ENCODE measurements at places on chromosomes 13 and 19. TPM values are rescaled to one million over a fixed set of nuclear protein-coding genes. Genes with fewer than 3 reads are reported as not detected.

The KIR2DL4 gene
- total RNA-seq, result not detected

The MCEMP1 gene
- total RNA-seq, result not detected

The ZNF211 gene
- 6.2 TPM for total RNA-seq

The DZIP1 gene
- total RNA-seq, result 11.3 TPM

The ANGPTL8 gene
- not detected for total RNA-seq

The TRMT1 gene
- 32.2 TPM for total RNA-seq

The LILRA5 gene
- not detected for total RNA-seq

The MEF2B gene
- 1.0 TPM for total RNA-seq

The SPACA4 gene
- not detected for total RNA-seq

The NTN5 gene
- 0.16 TPM for total RNA-seq

The ZNF626 gene
- total RNA-seq, result not detected

The RSPH6A gene
- total RNA-seq, result not detected

The NLRP4 gene
- total RNA-seq, result not detected

The PALM gene
- 15.5 TPM for total RNA-seq

The ZNF682 gene
- total RNA-seq, result not detected

The DPY19L3 gene
- 12.5 TPM for total RNA-seq

The ZNF433 gene
- not detected for total RNA-seq

The TJP3 gene
- 0.37 TPM for total RNA-seq

The TUBA3C gene
- 0.11 TPM for total RNA-seq

The CYP2A6 gene
- not detected for total RNA-seq

The KLK5 gene
- total RNA-seq, result 0.09 TPM

The TEX29 gene
- total RNA-seq, result not detected

The AMER2 gene
- total RNA-seq, result not detected

The TMEM145 gene
- total RNA-seq, result 3.0 TPM

The CEACAM8 gene
- not detected for total RNA-seq

The SIGLEC14 gene
- total RNA-seq, result 0.15 TPM

The RGCC gene
- 11.8 TPM for total RNA-seq

The NBEA gene
- 1.7 TPM for total RNA-seq

The ZNF284 gene
- total RNA-seq, result 0.38 TPM

The CPB2 gene
- total RNA-seq, result 0.08 TPM

The MAST1 gene
- 1.8 TPM for total RNA-seq

The CLC gene
- total RNA-seq, result not detected

The FNDC3A gene
- 27.5 TPM for total RNA-seq

The FAM83E gene
- total RNA-seq, result 0.21 TPM

The RFPL4AL1 gene
- total RNA-seq, result 0.17 TPM

The ZNF724 gene
- total RNA-seq, result 0.63 TPM

The OR4F17 gene
- not detected for total RNA-seq

The IL27RA gene
- total RNA-seq, result 10.7 TPM

The ZIC5 gene
- 2.4 TPM for total RNA-seq

The APBA3 gene
- total RNA-seq, result 10.1 TPM

The KANK3 gene
- total RNA-seq, result 7.6 TPM

The SELENOV gene
- total RNA-seq, result not detected

The SGCG gene
- total RNA-seq, result not detected

The LRRC63 gene
- total RNA-seq, result 0.08 TPM

The B3GNT3 gene
- 4.2 TPM for total RNA-seq

The SPHK2 gene
- total RNA-seq, result 17.9 TPM

The PODNL1 gene
- 1.4 TPM for total RNA-seq

Data from A549 treated with AZD2906 at 1 μM for 4 hours (cell line).